ENCODE measurements at places on chromosomes 16 and 17. TPM values are rescaled to one million over a fixed set of nuclear protein-coding genes. Genes with fewer than 3 reads are reported as not detected.

GRCh38 chr17:42591411-42591810 is 13.9 kb upstream of the PSMC3IP start:
- no peak overlapping the region for H3K4me3 ChIP-seq
- peaks cover 23% of the 10 kb centered on the region for H3K36me3 ChIP-seq
- no peak for DNase-seq
- H3K27me3 ChIP-seq = no peaks in the 10 kb centered on the region
- no peak overlapping the region for H3K27ac ChIP-seq
- peaks cover 2% of the 10 kb centered on the region for H3K4me1 ChIP-seq

- peaks cover 47% of the 10 kb centered on the region for H3K36me3 ChIP-seq
- H3K27ac ChIP-seq = no peak overlapping the region
Measured at GRCh38 chr17:64066716-64067115, 46.3 kb upstream of the ICAM2 start.

GRCh38 chr17:75430159-75430974 is 24.9 kb upstream of the GRB2 start:
- no peaks in the 10 kb centered on the region for H3K27me3 ChIP-seq
- no peaks in the 10 kb centered on the region for H3K36me3 ChIP-seq
- H3K4me1 ChIP-seq = peaks cover 22% of the 10 kb centered on the region
- no peak for DNase-seq

GRCh38 chr17:42210046-42210445 is 15.8 kb upstream of the GHDC start:
- no peak for DNase-seq
- no peak overlapping the region for H3K27ac ChIP-seq
- H3K27me3 ChIP-seq = no peaks in the 10 kb centered on the region
- H3K4me1 ChIP-seq = no peaks in the 10 kb centered on the region
- H3K4me3 ChIP-seq = no peak overlapping the region

DNA sequence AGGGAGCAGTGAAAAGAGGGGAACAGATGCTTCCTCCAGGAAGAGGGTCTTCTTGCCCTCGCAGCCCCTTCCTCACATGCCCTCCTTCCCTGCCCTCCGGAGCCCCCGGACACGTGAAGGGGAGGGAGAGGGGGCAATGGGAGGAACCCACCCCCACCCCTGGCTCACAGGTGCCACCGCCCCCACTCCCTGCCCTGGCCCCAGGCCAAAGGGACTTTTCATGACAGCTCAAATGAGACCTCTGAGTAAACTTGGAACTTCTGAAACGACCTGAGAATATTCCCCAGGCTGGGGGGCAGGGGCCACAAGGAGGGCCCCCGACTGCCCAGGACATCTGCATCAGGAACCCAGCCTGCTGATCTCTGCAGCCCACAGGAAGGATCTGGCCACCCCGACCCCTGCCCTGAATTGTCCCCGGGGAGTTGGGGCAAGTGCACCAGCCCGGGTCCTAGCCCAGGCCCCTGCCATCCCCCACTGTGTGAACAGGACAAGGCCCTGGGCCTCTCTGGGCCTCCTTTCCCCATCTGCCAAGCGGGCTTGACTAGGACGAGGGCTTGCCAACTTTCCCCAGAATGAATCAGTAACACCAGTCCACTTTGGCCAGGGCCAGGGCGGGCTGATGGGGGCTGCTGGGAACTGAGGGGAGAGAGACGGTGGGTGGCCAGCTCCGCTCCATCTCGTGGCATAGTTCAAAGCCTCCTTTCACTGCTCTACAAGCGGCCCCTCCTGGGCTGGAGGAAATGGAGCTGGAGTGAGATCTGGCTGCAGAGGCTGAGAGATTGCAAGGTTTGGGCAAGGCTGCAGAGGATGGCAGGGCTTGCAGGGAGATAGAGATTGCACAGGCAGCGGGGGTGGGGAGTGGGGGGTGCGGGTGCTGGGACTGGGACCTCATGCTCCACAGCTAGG is 3.8 kb downstream of the IL21R start:
- H3K27ac ChIP-seq = no peak overlapping the region
- no peak overlapping the region for H3K4me3 ChIP-seq
- no peaks in the 10 kb centered on the region for H3K4me1 ChIP-seq
- no peaks in the 10 kb centered on the region for H3K36me3 ChIP-seq
- peaks cover 29% of the 10 kb centered on the region for H3K27me3 ChIP-seq
- no peak for DNase-seq

DNA sequence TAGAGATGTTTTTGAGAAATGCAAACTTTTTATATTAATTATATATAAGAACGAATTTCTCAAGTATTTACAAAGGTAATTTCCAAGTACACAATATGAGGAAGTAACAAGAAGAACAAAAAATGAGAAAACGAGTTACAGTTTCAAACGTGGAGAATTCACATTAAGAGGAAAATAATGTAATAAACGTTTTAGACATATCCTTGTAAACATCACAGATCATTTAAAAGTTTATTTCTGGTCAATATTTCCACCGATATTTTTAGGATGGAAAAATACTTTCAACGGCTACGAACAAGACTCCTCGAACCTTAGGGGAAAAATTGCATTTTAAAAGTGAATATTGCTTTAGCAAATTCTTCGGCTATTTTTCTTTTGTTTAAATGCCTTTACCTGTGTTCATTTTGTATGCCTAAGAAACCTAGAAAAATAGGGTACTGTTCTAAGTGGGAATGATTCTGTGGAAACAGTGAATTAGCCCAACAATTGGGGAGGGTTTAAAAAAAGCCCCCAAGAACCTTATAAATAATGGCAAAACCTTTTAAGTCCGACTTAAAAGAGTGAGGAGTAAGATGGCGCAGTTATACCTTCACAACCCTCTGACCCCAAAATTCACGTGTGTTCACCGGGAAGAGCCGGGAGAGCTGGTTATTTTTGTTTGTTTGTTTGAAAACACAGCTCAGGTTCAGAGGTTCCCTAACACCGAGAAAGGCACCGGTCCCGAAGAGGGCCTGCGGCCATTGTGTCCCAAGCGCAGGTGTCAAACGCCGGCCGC is 3.3 kb downstream of the HNF1B start:
- peaks cover 5% of the 10 kb centered on the region for H3K36me3 ChIP-seq
- H3K4me1 ChIP-seq = no peaks in the 10 kb centered on the region
- H3K4me3 ChIP-seq = peak overlapping the region; percentile 89
- DNase-seq = no peak
- peaks cover 91% of the 10 kb centered on the region for H3K27me3 ChIP-seq

- no peak overlapping the region for H3K4me3 ChIP-seq
- no peak overlapping the region for H3K27ac ChIP-seq
- peaks cover 38% of the 10 kb centered on the region for H3K36me3 ChIP-seq
- no peaks in the 10 kb centered on the region for H3K27me3 ChIP-seq
- DNase-seq = no peak
Measured at GRCh38 chr16:8916541-8917225, 34.5 kb downstream of the LITAFD start.

DNA sequence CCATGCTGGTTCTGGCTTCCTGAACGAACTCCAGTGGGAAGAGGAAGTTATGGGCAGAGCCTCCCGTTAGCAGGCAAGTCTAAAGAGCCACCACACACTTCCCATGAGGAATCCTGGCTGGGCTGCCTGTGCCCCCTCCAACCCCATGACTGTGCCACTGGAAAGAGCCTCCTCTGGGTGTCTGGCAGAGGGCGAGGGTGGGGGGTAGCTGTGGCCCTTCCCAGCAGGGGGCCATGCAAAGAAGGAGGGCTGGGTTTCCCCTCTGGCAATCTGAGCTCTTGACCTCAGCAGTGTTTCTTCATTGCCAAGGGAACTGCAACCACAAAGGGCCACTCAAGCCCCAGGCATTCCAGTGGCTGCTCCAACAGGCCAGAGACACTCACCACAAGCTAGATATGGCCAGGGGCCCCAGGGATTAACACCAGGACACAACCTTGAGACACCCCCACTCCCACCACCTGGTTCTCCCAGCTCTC is 1.7 kb upstream of the RRAD start:
- no peak overlapping the region for H3K27ac ChIP-seq
- peaks cover 50% of the 10 kb centered on the region for H3K27me3 ChIP-seq
- no peak overlapping the region for H3K4me3 ChIP-seq
- no peaks in the 10 kb centered on the region for H3K4me1 ChIP-seq
- peaks cover 7% of the 10 kb centered on the region for H3K36me3 ChIP-seq

DNA sequence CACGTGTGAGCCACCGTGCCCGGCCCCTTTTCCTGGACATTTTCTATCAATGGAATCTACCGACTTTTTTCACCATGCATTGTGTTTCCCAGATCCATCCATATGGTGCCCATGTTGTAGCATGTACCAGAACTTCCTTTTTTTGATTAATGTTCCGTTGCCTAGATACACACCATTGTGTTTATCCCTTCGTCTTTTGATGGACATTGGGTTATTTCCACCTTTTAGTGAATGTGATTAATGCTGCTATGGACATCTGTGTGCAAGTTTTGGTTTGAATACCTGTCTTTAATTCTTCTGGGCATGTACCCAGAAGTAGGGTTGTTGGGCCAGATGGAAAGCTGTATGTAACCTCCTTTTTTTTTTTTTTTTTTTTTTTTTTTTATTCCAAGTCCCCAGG is 79.8 kb downstream of the NT5M start:
- no peaks in the 10 kb centered on the region for H3K36me3 ChIP-seq
- DNase-seq = no peak
- no peak overlapping the region for H3K4me3 ChIP-seq
- H3K27me3 ChIP-seq = peaks cover 24% of the 10 kb centered on the region
- no peak overlapping the region for H3K27ac ChIP-seq

- H3K27me3 ChIP-seq = peaks cover 43% of the 10 kb centered on the region
- no peak for DNase-seq
- H3K4me3 ChIP-seq = peak overlapping the region; percentile 80
- no peak overlapping the region for H3K27ac ChIP-seq
- H3K36me3 ChIP-seq = no peaks in the 10 kb centered on the region
Measured at GRCh38 chr17:21376759-21377690, 868 bp downstream of the KCNJ12 start.

GRCh38 chr16:81809567-81809966 is 30.5 kb downstream of the PLCG2 start:
- no peak for DNase-seq
- H3K36me3 ChIP-seq = no peaks in the 10 kb centered on the region

DNA sequence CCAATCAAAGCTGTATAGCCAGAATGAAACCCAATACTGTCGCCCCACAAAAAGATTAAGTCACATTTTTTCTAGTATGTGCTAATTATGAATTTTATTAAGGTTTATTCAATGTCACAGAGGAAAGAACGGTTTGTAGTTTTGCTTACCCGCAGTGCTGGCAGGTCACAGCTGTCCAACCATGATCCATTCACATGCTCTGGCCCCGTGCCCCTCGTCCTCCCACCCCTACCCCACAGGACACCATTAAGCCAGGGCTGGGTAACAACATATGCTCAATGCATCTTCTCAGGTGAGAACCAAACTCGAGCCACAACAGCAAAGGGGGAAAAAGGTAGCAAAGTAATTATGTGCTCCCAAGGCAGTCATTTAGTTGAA is 589 bp upstream of the FBF1 start:
- no peaks in the 10 kb centered on the region for H3K27me3 ChIP-seq
- H3K36me3 ChIP-seq = peaks cover 4% of the 10 kb centered on the region
- H3K27ac ChIP-seq = peak overlapping the region; percentile 73
- DNase-seq = no peak
- peak overlapping the region; percentile 95 for H3K4me3 ChIP-seq
- peaks cover 7% of the 10 kb centered on the region for H3K4me1 ChIP-seq

DNA sequence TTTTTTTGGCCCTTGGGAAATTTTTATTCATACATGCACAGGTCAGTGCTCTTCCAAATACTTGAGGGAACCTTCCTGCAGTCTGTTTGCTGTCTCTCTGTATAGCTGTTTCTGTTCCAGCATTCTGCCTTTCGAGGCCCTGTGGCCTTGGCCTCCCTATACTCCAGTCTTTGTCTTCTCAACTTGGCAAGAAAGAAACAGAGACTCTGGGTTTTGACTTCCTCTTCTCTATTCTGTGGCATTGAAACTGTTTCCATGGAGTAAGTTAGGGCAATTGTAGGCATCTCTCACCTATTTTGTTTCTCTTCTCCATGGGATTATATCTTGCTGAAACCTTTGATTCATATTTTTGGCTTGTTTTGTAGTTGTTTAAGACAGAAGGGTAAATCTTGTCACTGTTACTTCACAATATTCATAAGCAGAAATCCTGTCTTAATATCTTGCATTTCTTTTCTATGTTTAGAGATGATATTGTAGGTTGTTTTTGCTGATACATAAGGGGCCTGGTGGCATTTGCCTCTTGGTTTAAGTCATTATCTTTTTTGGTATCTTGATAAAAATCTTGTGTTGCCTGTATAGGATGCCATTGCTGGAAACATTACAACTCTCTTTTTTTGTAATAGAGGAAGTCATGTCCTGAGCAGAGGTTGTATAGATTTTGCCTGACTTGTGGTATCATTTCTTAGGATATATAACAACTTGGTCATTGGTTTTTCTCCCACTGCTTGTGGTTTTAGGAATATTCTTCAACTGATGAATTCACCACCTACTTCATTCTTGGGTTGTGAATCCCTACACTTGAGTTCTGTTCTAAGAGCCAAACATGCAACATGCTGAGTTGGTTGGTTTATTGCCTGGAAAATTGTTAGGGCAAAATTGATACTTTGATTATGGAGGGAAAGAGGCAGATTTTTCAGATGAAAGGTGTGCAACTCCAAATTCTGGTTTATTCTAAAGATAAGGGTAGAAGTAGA is 168.6 kb downstream of the FTO start:
- no peaks in the 10 kb centered on the region for H3K4me1 ChIP-seq
- no peak for DNase-seq
- no peak overlapping the region for H3K4me3 ChIP-seq
- no peak overlapping the region for H3K27ac ChIP-seq
- H3K36me3 ChIP-seq = peaks cover 40% of the 10 kb centered on the region

GRCh38 chr17:230395-230770 is 48.9 kb upstream of the DOC2B start:
- no peak for DNase-seq
- no peak overlapping the region for H3K4me3 ChIP-seq
- H3K4me1 ChIP-seq = peaks cover 29% of the 10 kb centered on the region
- no peaks in the 10 kb centered on the region for H3K27me3 ChIP-seq

DNA sequence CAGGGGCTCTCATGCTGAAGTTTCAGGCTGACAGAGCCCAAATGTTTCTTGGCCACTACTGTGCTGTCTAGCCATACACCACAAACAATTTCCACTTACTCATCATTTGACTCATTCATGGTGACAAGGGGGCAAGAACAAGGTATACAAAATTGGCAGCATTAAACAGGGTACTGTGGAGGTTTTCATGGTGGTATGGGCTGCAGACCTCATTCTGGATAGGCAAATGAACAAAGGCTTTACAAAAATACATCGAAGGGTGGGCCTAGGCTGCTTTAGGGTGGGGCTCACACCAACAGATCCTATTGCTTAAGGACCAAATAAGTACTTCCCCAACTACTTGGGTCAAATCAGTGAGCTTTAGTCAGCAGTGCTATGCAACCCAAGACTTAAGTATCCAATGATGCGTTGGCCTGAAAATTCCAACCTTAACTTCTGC is 53.0 kb downstream of the N4BP1 start:
- H3K27ac ChIP-seq = peak overlapping the region; percentile 32
- H3K4me3 ChIP-seq = no peak overlapping the region
- peaks cover 43% of the 10 kb centered on the region for H3K4me1 ChIP-seq

- no peaks in the 10 kb centered on the region for H3K36me3 ChIP-seq
- H3K27me3 ChIP-seq = no peaks in the 10 kb centered on the region
- H3K4me3 ChIP-seq = no peak overlapping the region
- no peaks in the 10 kb centered on the region for H3K4me1 ChIP-seq
- DNase-seq = no peak
Measured at GRCh38 chr17:55283256-55283965, 18.7 kb downstream of the HLF start.

GRCh38 chr17:28402224-28402630 is 3.8 kb downstream of the SLC46A1 start:
- DNase-seq = no peak
- H3K27me3 ChIP-seq = no peaks in the 10 kb centered on the region
- peaks cover 5% of the 10 kb centered on the region for H3K36me3 ChIP-seq
- no peak overlapping the region for H3K27ac ChIP-seq

The HBQ1 gene
- total RNA-seq = 1.1 TPM

The KRT24 gene
- 0.43 TPM for total RNA-seq

The ZG16 gene
- 1.5 TPM for total RNA-seq

The GJD3 gene
- total RNA-seq = 0.43 TPM

The MYH8 gene
- 0.05 TPM for total RNA-seq

The CCL1 gene
- total RNA-seq = not detected

The SPATA32 gene
- not detected for total RNA-seq

The KIF18B gene
- total RNA-seq = 14.8 TPM
